ENCODE measurements at places on chromosomes 1 and 21. TPM values are rescaled to one million over a fixed set of nuclear protein-coding genes. Genes with fewer than 3 reads are reported as not detected.

Gene PAQR6
- total RNA-seq = 4.9 TPM

Gene PLEKHG5
- total RNA-seq = 2.2 TPM

Gene EDARADD
- 1.6 TPM for total RNA-seq

Gene RAB13
- total RNA-seq = 48.7 TPM

Gene CEPT1
- total RNA-seq = 35.9 TPM

Gene OR2L13
- not detected for total RNA-seq

Gene TAF12
- 28.0 TPM for total RNA-seq

Gene FCRL5
- 0.32 TPM for total RNA-seq

Gene GJB4
- total RNA-seq = not detected

Gene REN
- total RNA-seq = not detected

Gene CFHR2
- not detected for total RNA-seq

Gene CR1L
- total RNA-seq = not detected

Gene ATP6V1G3
- not detected for total RNA-seq

Gene CLEC20A
- not detected for total RNA-seq

Gene KDF1
- total RNA-seq = 0.60 TPM

Gene SH2D2A
- 186 TPM for total RNA-seq

Gene AMPD1
- not detected for total RNA-seq

Gene GPATCH4
- 103 TPM for total RNA-seq

Gene FCRLB
- total RNA-seq = 0.76 TPM

Gene EFCAB14
- 38.3 TPM for total RNA-seq

Gene CRYAA
- not detected for total RNA-seq

Gene COL8A2
- total RNA-seq = 1.9 TPM

Gene DPT
- total RNA-seq = not detected

Measured in activated naive CD8-positive, alpha-beta T cell treated with anti-CD3 and anti-CD28 coated beads for 36 hours (primary cell).